ENCODE measurements at places on chromosomes 5 and 9. TPM values are rescaled to one million over a fixed set of nuclear protein-coding genes. Genes with fewer than 3 reads are reported as not detected.

- no peak for DNase-seq
These were observed 639.7 kb downstream of the BNC2 start for GRCh38 chr9:16230731-16231130.

- DNase-seq, result no peak
These were observed 37.8 kb upstream of the S1PR3 start for GRCh38 chr9:88953381-88954029.

DNA sequence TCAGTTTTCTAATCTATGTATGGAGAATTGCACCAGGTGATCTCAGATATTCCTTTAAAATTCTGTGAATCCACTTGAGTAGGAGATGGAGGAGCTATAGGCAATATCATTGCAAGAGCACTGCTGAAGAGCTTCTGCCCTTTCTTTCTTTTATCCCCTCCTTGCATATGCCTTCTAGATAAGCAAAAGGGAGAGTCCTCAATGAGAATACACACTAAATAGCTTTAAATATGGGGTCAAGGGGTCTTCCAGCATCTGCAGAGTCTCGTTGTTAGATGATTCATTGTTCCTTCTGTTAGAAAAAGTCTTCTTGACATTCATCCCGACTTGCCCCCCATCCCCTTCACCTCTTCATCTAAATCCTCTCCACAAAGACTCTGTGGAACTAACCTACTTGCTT lies 156.1 kb downstream of the PIK3R1 start:
- no peak for DNase-seq

DNA sequence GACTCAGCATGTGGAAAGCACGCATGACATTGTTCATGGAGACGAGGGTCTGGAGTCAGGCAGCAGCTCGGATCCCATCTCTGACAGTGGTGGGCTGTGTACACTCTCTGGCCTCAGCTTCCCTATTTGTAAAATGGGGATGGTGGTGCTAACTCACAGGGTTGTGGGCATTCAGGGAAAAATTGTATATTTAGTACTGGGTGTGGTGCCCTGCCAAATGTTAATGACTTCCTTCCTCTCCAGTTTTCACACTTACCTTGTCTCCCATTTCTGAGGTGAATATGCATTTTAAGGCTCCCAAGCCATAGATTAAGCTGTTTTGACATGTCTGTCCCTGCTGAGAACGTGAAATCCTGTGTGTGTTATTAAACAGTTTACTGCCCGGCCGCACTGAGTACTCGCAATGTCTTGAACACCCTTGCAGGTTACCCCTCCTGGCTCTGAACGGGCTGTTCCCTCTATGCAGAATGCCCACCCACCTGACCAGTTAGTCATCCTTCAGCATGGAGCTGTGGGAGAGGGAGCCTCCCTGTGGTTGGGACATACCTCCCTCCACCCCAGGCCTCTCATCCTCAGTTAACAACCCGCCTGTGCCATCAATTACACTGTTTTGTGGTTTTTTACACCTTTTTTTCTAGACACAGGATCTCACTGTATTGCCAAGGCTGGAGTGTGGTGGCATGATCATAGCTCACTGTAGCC lies 25.8 kb downstream of the TJP2 start:
- DNase-seq, result no peak

DNA sequence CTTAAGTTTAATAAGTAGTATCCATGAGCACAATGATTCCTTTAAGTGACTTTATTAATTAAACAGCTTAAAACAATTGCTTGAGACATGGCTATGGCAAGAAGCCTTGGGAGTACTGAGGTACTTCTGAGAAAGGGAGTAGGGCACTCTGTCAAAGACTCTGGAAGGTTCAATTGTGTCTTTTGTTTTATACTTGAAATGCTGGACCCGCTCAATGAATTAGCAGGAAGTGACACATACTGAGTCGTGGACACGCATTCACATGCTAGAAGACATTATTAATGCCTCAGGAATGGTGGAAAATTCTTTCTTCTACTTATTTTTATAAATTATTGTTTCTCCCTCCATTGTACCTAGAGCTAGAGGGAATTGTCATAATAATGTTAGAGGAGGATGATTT lies 347.3 kb upstream of the ZNF608 start:
- DNase-seq, result peak; percentile 44

DNA sequence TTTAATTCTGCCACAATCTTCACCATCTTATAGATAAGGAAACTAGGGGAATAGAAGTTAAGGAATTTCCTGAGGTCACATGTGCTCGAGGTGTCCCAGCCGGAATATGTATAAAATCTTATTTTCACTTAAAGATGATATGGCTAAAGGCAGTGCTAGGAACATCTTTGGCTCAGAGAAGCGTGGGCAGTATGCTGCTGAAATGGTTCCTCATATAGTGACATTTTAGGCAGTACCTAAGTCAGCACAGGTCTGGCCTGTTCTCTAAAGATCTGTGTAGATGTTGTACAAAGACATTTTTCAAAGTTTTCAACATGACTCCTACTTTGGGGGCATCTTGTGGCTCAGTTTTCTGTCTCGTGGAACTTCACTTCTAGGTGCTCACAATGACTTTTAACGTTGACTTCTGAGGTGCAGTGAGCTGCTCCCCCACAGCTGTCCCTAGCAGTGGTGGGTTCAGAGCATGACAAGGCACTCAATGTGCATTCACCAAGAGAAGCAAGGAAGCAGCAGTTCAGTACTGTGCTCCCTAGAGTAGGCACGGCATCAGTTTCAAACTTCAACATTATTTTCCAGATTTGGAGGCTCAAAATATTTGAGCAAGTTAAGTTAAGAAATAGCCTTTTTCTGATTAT lies 40.3 kb downstream of the TNFAIP8 start:
- DNase-seq, result no peak

DNA sequence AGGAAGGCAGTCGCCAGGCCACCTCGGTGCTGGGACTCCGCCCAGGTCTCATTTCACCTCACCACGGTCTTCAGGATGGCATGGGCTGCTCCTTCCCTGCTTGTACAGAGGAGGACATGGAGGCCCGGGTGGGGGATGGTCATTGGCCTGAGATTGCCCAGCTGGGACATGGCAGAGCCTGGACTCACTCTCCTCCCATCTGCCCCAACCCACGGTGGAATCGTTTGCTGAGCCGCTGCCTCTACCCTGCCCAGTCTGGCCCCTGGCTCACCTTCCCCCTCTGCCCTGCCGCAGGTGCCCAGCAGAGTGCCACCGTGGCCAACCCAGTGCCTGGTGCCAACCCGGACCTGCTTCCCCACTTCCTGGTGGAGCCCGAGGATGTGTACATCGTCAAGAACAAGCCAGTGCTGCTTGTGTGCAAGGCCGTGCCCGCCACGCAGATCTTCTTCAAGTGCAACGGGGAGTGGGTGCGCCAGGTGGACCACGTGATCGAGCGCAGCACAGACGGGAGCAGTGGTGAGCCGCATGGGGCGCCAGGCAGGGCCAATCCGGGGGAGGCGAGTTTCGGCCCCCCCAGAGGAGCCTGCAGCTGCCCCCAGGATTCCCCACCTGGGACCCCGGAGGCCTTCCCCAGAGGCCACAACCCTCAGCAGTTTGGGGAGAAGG lies 36.7 kb downstream of the HK3 start:
- DNase-seq, result no peak

DNA sequence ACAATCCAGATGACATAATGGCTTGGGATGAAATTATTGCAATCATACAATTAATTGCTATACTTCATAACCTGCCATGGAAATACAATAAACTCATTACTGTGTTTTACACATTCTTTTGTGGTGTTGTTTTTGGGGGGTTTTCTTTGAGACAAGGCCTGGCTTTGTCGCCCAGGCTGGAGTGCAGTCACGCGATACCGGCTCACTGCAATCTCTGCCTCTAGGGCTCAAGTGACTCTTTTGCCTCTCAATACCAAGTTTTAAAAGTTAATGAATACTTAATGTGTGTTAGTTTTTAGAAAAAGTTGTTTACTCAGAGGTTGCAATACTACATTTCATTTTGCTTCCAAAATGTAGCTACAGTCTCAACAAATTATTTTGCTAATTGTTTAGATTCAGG lies 598.4 kb downstream of the CHSY3 start:
- no peak for DNase-seq

- DNase-seq, result peak; percentile 57
These were observed 163.8 kb downstream of the SEC61B start for GRCh38 chr9:99385814-99386279.

DNA sequence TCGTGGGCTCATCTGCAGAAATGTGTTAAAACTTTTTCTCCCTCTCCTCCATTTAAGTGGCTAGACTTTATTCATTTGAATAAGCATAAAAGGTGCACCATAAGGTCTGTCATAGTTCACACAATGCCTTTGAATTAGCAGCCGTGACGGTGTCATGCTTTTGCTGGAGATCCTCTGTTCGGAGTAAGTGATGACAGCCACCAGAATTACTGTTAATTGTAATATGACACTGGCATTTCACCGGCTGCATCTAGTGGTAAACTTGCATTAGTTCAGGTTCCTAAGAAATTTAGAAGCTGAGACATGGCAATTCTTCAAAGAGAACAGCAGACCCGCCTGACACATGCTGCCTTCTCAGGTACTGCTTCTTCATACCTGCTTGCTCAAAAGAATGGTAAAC lies 241.7 kb downstream of the EBF1 start:
- DNase-seq, result no peak

- no peak for DNase-seq
These were observed 5.9 kb downstream of the YTHDC2 start for GRCh38 chr5:113519412-113519811.

- peak; percentile 65 for DNase-seq
These were observed 270.7 kb upstream of the PAPPA start for GRCh38 chr9:115882911-115883310.

- DNase-seq, result no peak
These were observed 45.5 kb upstream of the RNU6ATAC start for GRCh38 chr9:134209731-134210311.

GRCh38 chr5:446066-446882 lies 3.3 kb downstream of the EXOC3 start:
- DNase-seq, result no peak

GRCh38 chr9:14868772-14869583 lies 41.2 kb downstream of the FREM1 start:
- DNase-seq, result no peak

DNA sequence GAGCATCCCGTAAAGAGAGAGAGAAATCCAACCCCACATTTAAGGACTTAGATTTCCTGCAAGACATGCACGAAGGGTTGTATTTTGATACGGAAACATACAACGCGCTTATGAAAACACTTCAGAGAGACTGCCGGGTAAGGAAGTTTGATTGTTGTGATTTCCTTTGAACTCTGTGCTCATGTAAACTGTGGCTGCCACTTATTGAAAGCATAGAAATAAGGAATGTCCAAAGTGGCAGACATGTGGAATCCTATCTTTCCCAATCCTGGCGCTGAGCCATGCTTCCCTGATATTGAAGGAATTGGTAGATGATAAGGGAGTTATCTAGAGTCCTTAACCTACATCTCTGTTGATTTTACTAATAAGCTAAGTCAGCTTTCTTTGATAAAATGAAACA lies 119.4 kb downstream of the PRKACG start:
- DNase-seq, result no peak

- no peak for DNase-seq
These were observed 98.9 kb upstream of the FCN2 start for GRCh38 chr9:134781591-134782302.

GRCh38 chr5:157640406-157641066 lies 11.7 kb downstream of the SOX30 start:
- no peak for DNase-seq

GRCh38 chr5:36657563-36657995 lies 51.2 kb downstream of the SLC1A3 start:
- peak; percentile 96 for DNase-seq

DNA sequence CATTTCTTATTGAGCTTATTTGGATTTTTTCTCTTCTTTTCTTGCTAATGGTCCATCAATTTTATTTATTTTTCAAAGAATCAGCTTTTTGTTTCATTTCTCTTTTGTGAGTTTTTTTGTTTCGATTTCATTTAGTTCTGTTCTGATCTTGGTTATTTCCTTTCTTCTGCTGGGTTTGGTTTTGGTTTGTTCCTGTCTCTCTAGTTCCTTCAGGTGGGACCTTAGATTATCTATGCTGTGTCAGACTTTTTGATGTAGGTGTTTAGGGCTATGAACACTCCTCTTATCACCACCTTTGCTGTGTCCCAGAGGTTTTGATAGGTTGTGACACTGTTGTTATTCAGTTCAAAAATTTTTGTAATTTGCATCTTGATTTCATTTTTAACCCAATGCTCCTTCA lies 119.8 kb downstream of the GABRG2 start:
- no peak for DNase-seq

- no peak for DNase-seq
These were observed 103.3 kb downstream of the CD180 start for GRCh38 chr5:67093279-67093678.

GRCh38 chr5:133868946-133869518 lies 99.4 kb downstream of the C5orf15 start:
- peak; percentile 22 for DNase-seq

- no peak for DNase-seq
These were observed 8.1 kb downstream of the LRRC14B start for GRCh38 chr5:199197-199949.

DNA sequence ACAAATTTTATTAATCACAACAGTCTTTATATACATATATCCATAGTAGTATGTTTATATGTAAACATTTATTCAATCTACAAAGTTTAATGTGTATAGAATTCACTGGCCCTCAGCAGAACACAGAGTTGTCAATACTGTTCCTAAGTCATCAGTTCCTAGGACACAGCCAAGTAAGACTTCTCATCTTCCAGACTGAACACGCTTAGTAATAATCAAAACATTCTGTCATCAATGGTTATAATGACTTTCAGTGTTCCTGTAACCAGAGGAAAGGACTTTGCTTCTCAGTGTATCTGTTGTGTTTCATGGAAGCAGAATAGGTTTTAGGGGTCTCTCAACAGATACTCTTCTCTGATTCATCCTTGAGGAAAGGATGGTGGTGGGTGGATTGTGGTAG lies 82.2 kb downstream of the SMIM23 start:
- DNase-seq, result no peak

PCDHB7 gene
- polyA plus RNA-seq, result 0.31 TPM

ZBED3 gene
- polyA plus RNA-seq, result 6.2 TPM

LIX1 gene
- polyA plus RNA-seq, result not detected

RNF224 gene
- polyA plus RNA-seq, result not detected

MZB1 gene
- polyA plus RNA-seq, result not detected

PPIC gene
- polyA plus RNA-seq, result 62.3 TPM

DUSP1 gene
- polyA plus RNA-seq, result 252 TPM

TMEM252 gene
- not detected for polyA plus RNA-seq

FCN1 gene
- not detected for polyA plus RNA-seq

NDOR1 gene
- 7.1 TPM for polyA plus RNA-seq

ZFR gene
- 88.6 TPM for polyA plus RNA-seq

Data from BJ (cell line).